ENCODE measurements at places on chromosomes 5 and 9.
A peak's percentile ranks its signal among the peaks of the same experiment; 100 is the strongest.

DNA sequence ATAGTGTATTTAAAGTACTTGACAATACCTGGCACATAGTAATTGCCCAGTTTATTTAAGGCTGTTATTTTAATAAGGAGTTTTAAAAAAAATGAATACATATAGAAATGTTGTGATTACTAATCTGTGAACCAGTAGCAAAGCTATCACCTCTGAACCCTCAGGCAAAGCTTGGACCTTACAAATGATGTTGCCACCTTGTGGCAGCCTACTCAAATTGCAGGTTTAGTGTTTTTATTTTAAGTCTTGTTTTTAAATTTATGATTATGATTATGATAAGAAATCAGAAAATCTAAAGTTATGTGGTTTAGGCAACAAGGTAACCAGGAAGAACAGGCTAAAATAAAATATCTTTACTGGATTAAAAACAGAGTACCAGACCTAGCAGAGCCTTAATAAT, 35.8 kb downstream of the PPARGC1B start:
- DNase-seq = no peak

DNA sequence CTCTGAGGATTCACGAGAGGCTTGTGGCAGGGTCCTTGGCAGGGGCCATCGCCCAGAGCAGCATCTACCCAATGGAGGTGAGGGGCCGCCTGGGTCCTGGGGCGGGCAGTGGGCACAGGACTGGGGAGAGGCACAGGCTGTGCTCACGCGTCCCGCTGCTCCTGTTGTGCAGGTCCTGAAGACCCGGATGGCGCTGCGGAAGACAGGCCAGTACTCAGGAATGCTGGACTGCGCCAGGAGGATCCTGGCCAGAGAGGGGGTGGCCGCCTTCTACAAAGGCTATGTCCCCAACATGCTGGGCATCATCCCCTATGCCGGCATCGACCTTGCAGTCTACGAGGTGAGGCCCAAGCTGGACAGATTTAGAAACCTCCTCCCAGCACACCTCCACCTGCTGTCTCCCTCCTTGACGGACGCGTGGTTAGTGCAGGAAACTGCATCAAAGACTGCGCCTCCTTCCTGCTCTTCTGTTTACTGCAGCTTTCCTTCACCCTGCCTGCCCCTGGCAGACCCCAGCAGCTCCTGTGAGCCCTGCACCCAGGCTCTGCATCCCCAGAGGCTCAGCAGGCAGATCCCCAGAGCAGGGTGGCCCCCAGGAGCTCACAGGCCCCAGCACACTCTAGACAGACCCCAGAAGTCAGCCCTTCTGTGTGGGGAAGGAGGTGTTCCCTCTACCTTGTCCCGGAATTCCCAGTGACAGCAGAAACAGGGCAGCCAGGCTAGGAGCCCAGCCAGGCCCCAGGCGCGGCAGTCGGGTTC, 21.2 kb downstream of the PTGES2 start:
- DNase-seq = no peak

DNA sequence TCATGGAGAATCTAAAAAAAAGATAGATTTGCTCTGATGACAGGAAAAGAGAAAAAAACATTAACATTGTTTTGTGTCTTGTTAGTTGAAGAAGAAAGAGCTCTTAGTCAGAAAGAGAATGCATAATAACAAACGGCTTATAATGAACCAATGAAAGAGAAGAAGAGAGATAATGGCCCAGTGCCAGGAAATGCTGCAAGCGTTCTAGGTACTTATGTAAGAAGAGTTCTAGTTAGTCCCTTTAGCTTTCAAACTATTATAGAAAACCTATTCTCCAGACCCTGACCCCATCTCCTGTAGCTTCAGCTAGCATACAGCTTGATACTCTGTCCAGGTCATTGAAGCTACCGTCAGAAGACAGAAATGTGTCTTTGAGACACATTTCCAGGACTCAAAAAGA, 70.2 kb downstream of the FBXL17 start:
- DNase-seq = no peak

DNA sequence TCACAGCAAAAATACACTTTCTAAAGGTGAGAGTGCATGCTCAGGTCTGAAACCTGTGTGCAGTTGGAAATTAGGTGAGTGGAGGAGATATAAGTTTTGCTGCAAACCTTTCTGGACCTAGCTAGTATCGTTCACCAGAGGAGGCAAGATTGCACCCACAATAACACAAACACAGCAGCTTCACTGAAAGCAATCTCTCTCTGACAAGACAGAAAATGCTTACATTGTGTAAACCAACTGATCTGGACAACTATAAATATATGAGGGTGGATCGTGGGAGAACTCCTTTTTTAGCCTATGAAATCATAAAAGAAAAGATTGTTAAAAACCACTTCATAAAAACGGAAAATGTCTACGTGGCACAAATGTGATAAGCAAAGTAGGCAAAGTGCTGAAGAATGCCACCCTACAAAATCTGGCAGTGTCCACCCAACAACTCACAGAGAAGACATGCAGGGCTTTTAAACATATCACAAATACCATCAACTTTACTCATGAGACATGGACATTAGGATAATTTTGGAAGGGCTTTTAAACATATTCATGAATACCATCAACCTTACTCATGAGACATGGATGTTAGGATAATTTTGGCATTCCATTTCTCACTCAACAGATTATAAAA, 134.3 kb downstream of the CDH18 start:
- no peak for DNase-seq

- no peak for DNase-seq
These were observed 204.1 kb downstream of the CDH12 start for GRCh38 chr5:22649074-22649473.

- DNase-seq = no peak
These were observed 28.3 kb upstream of the APC start for GRCh38 chr5:112709416-112709815.

DNA sequence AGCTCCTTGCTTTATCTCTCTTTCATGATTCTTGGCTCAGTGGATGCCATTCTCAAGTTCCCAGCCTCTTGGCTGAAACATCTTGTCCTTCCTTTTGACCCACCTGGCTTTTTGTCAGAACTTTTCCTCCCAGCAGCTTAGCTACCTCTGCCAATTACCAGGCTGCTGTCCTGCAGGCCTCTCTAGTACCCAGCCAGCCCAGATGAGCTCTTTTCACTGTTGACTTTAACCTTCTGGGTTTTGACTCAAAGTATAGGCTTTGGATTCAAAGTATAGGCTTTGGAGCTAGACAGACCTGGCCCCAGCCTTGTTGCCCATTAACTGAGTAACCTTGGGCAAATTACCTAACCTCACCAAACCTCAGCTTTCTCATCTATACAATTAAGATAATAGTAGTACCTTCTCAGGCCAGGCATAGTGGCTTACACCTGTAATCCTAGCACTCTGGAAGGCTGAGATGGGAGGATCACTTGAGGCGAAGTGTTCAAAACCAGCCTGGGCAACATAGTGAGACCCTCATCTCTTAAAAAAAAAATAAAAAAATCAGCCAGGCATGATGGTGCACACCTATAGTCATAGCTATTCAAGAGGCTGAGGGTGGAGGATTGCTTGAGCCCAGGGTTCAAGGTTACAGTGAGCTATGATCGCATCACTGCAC, 6.6 kb upstream of the TMEFF1 start:
- no peak for DNase-seq

GRCh38 chr5:80509362-80509761, 21.5 kb downstream of the FAM151B start:
- no peak for DNase-seq

DNA sequence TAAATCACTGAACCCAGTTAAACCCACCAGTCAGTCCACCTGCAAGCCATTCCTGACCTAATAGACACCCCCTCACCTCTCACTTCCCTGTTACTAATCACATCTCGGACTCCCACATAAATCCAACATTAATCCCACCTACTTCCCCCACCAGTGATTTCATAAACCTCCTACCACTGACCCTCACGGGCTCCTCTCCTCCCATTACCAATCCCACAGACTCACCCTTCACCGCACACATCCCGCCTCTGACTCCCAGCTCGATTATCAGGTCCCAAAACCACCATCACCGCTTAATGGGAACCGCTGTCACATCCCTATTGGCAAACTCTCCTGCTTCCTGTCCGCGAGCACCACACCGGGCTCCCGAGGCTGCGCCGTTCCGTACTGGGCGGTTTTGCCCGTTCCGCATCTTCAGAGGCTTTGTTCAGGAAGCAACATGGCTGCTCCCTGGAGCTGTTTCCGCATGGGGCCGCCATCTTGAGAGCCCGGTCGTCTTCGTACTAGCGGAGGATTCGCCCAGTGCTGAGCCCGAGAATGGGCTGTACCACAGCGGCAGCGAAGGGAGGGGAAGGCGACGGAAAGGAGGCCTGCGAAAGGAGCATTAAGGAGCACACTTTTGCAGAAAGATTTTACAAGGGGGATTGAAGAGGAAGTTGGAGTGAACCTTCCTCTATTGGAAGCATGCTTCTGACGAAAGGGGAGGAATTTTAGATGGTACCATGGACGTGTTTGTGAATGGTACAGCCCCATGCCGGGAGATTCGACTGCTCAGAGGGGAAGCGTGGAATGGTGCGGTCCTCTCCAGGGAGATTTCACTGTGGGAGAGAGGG, at the start of gene ZNF300:
TSS of gene ZNF300 (minus strand) at position 502 of the 833 bp plus-strand sequence. CDS start 1,825 bp downstream, outside the sequence.
- peak; percentile 32 for DNase-seq

- no peak for DNase-seq
These were observed 59.2 kb downstream of the TNC start for GRCh38 chr9:115058684-115059315.

DNA sequence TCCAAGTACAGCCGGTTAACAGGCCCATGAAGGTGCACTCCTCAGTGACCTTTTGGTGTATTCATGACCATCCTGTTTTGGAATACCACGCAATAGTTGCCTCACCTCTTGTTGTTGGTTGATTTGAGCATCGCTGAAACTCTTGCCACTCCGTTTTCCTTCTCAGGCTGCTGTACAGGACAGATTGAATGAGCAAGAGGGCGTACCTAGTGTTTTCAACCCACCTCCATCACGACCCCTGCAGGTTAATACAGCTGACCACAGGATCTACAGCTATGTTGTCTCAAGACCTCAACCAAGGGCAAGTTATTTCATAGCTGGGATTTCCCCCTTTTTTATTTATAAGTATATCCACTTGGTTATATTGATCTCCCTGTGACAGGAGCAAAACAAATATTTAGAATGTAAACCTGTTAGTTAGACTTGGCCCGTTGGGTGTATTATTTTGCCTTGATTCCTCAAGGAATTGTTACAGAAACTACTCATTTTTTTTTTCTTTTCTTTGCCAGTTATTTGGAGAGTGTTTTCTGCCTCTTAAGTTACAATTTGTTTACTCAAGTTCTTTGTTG, 38.1 kb downstream of the FAF2 start:
- DNase-seq = no peak

- DNase-seq = no peak
These were observed 291.5 kb upstream of the TRPC7 start for GRCh38 chr5:136656811-136657210.

DNA sequence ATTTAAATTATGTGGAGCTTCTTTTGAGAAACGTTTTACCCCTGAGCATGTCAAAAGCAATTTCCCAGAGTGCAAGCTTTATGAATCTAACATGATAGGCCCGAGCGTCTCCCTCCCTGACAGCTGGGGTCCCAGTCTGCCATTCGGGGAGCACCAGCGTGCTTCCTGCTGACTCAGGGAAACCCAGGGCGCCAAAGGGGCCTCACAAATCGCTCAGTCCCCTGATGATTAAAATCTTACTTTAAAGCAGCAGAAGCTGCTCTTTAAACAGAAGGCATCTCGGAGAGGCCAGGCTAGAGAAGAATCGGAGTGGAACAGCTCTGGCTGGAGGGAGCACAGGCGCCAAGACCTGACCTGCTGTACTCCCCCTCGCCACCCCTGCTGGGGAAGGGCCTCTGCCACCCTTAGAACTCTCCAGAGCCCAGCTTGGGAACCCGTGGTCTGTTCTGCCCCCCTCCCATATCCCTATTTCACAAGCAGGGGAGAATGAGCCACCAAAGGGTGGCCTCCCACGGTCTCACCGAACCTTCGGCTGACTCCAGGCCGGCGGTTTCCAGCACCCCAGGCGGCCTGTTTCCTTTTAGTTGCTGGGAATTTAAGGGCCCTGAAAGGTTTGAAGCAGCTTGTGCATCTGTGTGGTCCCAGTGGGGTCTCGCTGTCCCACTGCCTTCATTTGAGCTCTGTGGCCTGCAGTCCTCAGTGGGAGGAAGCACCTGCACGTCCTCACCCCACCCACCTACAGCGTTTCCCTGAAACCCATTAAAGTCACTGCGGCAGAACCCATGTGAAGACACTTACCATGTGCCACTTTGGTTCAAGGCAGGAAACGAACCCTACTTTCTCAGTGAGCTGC, 147.6 kb downstream of the COL23A1 start:
- no peak for DNase-seq

GRCh38 chr9:99072040-99072394, 32.9 kb upstream of the TGFBR1 start:
- no peak for DNase-seq

- DNase-seq = no peak
These were observed 299.8 kb upstream of the SLC30A5 start for GRCh38 chr5:68793993-68794392.

DNA sequence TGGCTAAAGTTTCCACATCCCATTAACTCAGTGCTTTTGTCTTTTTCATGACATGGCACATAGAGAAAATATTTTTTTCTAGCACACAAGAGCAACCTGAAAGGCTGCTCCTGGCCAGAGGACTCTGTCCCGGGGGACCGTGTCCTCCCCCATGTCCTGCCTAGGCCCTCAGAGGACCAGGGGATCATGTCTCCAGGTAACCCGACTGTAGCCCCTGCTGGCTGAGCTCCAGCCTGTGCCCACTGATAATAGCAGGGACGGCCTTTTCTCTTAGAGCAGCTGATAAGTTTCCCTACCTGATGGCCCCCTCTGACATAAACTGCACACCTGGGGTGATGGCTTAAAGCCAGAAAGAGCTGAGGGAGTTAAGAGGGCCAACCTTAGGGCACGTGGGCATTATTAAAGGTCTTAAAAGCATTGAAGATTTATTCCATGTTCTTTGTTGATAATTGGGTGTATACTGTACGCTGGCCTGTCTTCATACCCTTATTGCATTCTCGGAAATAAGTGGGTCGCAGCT, 5.9 kb downstream of the HDHD3 start:
- DNase-seq = no peak

GRCh38 chr9:107492381-107492970, 2.9 kb upstream of the KLF4 start:
- DNase-seq = no peak

DNA sequence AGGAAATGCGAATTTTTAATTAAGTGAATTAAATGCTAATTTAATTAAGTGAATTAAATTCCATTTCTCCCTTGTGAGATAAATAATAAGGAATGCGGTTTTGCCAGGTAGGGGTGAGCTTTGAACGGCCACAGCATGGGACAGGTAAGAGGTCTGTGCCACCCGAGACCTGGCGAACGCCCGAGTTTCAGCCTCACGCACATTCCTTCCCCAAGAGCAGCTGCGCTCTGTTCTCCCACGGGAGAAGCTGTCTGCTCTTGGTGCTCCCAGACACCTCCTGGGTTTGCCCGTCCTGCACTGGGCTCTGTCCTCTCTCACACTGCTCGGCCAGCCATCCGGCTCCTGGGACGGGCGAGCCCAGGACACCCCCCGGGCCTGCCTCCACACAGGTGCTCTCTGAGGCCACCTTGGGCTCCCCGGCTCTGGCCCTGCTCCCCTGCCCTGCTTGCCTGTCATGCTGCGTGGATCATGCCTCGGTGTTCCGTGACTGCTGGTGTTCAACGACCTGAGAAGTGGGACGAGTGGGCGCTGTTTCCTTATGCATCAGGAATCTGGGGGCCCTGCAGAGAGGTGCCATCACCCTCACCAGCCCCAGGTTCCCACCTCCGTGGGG, 13.7 kb upstream of the CAMSAP1 start:
- no peak for DNase-seq

- DNase-seq = no peak
These were observed 256.4 kb upstream of the TARS1 start for GRCh38 chr5:33184367-33184766.

Measured in stimulated activated CD8-positive, alpha-beta memory T cell treated with anti-CD3 and anti-CD28 coated beads, Interleukin-15, amount 100 ng/mL, for 48 hours (primary cell).